ENCODE measurements at places on chromosomes 6 and 20.

- no peak for DNase-seq
Observed at GRCh38 chr6:150492941-150493340, 106.7 kb upstream of the PLEKHG1 start.

- no peak for DNase-seq
Observed at GRCh38 chr6:19999319-20000191, 162.4 kb downstream of the ID4 start.

- peak; percentile 44 for DNase-seq
Observed at GRCh38 chr20:33568378-33568777, 78.5 kb downstream of the CBFA2T2 start.

DNA sequence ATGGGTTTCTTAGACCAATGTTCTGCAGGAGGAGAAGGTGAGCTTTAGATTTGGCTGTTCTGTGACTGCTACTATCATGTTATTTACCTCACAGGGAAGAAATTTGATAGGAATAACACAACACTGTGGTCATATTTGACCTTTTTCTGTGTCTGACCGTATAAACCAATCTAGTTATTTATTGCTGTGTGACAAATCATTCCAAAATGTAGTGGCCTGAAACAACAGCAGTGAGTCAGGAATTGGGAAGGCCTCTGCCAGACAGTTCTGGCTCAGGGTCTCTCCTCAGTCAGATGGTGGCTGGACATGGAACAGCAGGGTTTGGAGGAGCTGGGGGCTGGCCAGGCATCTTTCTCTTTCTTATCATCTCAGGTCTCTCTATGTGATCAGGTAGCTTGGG, 33.0 kb downstream of the RIPOR2 start:
- DNase-seq = no peak

- DNase-seq = peak; percentile 64
Observed at GRCh38 chr6:84763003-84763885, 1.2 kb downstream of the TBX18 start.

GRCh38 chr6:138389551-138389950, 11.8 kb downstream of the SMIM28 start:
- no peak for DNase-seq

DNA sequence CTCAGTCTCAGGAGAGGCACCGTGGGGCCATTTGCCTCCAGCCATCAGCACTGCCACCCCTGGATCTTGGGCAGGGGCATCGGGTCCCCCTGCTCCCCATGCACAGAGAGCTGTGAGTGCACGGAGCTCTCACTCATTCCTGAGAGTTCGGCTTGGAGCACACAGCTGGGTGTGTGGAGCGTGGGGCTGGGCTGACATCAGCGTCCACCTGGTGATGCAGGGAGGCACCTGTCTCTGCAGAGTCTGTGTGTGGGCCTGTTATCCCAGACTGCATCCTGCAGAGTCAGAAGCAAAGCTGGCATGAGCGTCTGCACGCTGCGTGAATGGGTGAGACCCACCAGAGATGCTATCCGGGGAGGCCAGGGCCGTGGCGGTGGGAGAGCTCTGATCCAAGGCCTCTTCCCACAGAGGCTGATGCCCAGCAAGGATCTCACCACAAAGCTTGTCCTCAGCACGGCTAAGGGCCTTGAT, 248.8 kb upstream of the AFDN start:
- no peak for DNase-seq

GRCh38 chr6:110833831-110834230, 18.6 kb upstream of the CDK19 start:
- DNase-seq = no peak

GRCh38 chr6:74574794-74575193, 631.1 kb downstream of the COL12A1 start:
- DNase-seq = no peak

DNA sequence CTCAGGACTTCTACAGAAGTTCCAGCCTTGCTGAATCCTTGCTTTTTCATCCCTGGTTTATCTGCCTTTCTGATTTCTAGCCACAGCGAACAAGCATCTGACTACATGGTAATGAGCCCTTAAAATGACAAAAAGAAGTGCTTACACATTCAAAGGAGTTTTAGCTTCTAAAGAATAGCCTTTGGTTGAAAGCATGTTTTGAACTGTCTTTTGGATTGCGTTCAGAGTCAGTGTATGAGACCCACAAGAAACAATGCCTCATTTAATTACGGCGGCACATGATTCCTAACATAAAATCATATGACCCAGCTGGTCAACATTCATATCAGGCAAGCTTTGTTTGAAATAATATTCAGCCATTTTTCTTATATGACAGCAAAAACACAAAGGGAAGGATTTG, 784.2 kb downstream of the KIF16B start:
- no peak for DNase-seq

GRCh38 chr6:70604254-70604653, 37.5 kb downstream of the SDHAF4 start:
- DNase-seq = no peak

GRCh38 chr6:16399695-16400094, 161.3 kb downstream of the GMPR start:
- no peak for DNase-seq

DNA sequence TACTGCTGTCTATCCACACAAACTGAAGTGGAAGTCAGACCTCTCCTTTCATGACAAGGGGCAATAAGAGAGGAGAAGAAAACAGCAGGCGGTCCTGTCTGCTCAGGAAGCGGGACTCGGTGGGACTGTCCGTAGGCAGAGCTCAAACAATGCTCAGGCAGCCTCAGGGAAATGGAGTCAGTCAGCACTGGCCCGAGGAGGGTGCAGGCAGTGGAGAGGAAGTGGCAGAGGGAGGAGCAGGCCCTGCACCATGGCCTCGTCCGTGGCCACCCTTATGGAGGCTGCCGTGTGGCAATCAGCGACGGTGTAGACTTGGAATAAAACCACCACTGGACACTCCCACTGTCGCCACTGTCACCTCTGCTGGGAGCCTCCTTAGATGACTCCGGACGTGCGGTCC, 19.6 kb downstream of the FOXC1 start:
- DNase-seq = no peak

GRCh38 chr6:98812220-98812619, 22.2 kb upstream of the POU3F2 start:
- DNase-seq = no peak

DNA sequence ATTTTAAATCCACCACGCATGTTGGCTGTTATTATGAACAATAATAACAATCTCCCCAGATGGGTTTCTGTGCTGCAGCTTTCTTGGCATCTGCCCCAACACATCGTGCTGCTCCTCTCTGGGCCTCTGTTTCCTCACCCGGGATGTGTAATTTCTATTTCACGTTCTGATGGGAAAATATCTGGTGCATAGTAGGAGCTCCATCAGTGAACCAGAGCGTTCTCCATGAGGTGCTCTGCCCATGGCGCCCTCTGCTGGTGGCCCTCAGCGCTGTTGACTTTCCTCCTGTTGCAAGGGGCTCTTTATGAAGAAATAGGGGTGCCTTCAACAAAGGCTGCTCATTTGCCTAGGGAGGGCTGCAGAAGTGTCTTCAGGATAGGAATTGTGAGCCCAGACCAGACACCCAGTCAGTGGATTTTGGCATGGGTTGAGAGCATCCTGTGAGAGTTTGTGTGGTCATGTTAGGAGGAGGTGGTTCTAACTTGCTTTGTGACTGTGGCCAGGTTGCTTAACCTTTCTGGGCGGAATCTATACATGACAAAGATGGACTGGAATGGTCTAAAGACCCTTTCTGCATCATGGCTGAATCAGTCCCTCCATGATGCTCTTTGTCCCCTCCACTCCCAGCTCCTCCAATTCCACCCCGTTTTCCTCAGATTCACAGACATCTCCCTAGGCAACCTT, 8.1 kb downstream of the SCRT2 start:
- peak; percentile 64 for DNase-seq

- no peak for DNase-seq
Observed at GRCh38 chr20:31535298-31535697, 21.1 kb downstream of the HM13 start.

DNA sequence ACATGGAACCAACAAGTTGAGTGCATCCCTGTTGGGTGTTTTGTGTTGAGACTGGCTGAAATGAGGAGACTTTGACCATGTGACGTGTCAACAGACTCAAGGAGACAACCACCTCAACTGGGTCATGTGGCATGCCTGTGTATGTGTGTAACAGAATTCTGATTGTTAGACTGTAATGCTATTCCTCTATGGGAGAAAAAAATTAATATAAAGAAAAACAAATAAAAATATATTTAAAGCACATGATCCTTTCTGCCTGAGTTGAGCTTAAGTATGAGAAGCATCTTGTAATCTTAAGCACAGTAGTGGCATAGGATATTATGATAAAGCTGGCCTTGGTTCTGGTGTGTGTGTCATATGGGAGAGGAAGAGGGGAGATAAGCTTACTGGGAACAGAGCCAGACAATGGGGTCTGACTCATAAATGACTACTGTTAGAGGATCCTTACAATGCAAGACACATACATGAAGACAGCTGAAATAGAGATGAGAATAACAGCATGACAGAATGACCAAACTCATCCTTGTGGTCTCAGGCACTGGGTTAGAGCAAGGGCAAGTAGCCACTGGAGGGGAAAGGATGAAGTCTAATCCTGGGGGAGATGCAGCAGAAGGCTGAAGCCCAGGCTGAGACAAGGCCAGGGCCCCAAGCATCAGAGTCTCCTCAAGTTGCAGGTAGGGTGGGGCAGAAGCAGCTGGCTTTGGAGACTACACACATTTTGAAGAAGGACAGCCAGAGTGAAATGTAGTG, 9.2 kb downstream of the TP53INP2 start:
- no peak for DNase-seq

DNA sequence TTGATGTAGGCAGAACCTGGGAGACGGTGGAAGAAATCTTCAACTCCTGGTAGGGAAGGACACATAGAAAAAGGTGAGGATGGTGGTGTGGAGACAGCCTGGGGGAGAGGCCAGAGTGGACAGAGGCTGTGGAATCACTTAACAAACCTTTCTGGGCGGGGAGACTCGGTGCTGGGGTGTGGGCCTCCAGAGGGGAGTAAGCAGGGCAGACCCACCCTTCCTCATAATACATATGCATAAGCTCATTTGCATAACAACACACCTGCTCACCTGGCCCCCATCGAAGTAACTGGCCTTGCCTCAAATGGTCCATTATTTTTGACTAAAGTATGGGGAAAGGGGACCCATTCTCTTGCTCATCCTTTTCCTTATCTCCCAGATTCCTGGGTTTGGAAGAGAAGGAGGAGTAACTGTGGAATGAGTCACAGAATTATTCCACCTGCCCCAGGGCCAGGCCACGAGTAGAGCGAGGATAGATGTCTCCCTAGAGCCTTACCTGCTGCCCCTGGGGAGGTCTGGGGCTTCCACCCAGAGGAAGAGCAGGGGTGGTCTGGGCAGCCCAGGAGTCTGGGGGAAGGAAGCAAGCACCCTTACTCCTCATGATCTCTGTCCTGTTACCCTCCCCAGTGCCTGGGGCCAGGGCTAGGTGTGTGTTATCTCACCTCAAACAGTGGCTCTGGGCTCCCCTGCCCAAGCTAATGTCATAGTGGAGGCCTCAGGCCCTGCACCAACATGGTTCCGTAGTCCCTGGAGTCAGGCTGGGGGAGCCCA, 10.7 kb upstream of the VEGFA start:
- peak; percentile 11 for DNase-seq

- DNase-seq = no peak
Observed at GRCh38 chr6:82957171-82957867, 108.3 kb downstream of the UBE3D start.

- no peak for DNase-seq
Observed at GRCh38 chr6:4355241-4355640, 219.9 kb upstream of the ECI2 start.

GRCh38 chr6:106773996-106774629, 144.7 kb downstream of the QRSL1 start:
- no peak for DNase-seq

- no peak for DNase-seq
Observed at GRCh38 chr20:6599876-6600735, 167.4 kb upstream of the BMP2 start.

DNA sequence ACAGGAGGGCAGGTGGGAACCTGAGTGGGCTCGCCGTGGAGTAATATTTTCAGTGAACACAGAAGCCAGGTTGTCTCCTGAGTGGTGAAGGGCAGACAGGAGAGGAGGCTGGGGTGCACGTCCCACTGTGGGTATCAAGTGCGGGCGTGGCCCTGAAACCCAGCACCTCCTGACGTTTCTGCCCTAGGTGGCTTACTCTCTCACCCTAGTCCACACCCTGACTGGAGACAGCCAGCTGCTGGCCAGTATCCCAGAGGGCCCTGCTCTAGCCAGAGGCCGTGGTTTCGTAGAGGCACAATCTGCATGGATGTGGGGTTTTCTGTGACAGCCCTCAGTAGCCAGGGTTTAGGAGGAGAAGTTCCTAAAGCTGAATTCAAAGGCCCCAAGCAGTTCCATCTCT, 86.7 kb downstream of the TRERF1 start:
- no peak for DNase-seq

DNA sequence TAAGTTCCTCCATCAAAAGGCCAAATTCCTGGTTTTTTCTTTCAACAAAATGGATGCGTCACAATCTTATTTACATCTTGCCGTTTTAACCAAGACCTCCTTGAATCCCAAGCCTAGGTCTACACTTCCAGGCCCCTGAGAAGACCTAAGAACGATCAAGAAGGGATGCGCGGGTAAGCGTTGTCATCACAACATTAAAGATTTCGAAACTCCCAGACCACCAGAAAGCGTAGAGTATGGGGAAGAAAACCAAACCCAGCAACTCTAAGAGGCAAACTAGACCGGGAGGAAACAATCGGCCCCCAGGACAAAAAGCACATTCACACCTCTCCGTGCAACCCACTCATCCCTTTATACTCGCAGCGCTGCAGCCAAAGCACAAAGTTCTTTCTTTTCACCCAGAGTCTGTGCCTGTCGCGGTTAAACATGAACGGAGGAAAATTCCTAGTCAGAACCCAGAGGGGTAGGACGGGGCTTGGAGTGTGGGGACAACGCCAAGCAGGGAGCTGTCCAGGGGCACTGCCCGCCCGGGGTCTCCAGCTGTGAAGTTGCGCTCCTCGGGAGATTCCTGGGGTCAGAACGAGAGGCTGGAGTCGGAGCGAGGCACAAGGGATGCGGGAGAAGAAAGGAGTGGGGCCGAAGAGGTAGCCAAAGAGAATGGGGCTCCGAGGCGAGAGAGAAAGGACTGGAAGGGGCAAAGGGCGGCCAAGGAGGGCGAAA, 725 bp downstream of the OSER1 start:
- no peak for DNase-seq

DNA sequence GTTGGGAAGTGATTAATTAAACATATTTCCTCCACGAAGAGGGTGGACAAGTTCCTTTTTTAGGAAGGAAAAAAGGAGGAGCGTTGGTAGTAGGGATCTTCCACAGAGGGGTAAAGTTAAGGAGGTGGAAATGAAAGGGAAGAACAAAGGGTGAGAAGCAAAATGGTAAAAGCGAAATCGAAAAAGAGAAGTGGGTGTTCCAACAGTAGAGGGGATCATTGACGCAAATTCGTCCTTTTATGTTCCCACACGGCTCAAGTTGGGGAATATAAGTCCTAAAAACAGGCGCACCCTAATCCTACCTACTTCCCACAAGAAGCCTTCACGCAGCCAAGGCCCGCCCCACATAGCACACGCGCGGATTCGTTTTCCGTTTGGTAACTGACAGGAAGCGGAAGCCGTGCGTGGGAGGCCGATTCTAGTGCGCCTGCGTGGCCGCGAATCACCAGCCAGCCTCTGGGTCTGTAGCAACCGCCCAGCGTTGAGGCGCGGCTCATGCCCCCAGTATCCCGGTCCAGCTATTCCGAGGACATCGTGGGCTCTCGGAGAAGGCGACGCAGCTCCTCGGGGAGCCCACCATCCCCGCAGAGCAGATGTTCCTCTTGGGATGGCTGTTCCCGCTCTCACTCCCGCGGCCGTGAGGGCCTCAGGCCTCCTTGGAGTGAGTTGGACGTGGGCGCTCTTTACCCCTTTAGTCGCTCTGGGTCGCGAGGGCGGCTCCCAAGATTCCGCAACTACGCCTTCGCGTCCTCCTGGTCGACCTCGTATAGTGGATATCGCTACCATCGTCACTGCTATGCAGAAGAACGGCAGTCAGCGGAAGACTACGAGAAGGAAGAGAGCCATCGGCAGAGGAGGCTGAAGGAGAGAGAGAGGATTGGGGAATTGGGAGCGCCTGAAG, at the start of gene NKAPL:
NKAPL (plus strand) TSS at position 421 of the 901 bp plus-strand sequence; CDS start at position 496, 75 bp downstream.
- DNase-seq = peak; percentile 88
